ENCODE measurements at places on chromosomes 3 and 15.
A peak's percentile ranks its signal among the peaks of the same experiment; 100 is the strongest.

DNA sequence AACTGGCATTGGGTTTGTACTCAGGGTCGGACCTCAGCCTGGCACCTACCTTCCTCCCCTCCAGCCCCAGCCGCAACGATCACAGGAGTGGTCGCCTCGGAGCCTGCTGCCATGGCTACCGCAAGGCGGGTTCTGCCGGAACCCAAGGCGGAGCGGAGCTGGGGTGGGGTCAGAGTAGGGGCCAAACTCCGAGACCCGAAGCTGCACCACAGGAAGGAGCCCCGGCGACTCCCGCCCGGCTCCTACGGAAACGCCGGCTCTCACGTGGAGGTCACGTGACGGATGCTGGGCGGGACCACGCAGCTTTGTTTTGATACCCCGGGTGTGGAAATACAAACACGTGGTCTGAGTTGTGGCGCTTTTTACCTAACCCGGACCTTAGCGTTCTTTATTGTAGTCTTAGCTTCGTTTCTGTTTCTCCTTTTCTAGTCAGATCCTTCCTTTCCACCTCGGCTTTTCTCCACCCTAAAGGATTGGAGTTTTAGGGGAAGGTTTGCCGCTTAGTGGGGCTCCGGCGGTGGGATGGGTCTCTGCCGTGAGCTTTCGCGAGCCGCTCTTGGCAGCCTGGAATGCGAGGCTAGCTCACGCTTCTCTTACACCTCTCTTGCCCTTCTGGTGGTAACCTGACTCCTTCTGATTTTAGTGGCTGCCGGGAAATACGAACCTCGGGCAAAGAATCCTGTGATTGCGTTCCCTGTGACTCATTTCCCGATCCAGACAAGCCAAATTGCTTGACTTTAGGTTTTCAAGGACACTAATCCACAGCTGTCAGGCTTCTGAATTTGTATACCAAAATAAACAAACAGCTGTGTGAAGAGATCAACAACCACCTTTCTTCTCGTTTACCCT is at the start of gene HSPBAP1:
TSS of gene HSPBAP1 (minus strand) at position 264 of the 849 bp plus-strand sequence. CDS start at position 113, 151 bp downstream.
- peak; percentile 92 for DNase-seq

GRCh38 chr3:176807938-176808337 is 389.3 kb downstream of the TBL1XR1 start:
- DNase-seq: no peak

GRCh38 chr3:8442993-8443650 is 58.5 kb upstream of the LMCD1 start:
- no peak for DNase-seq

DNA sequence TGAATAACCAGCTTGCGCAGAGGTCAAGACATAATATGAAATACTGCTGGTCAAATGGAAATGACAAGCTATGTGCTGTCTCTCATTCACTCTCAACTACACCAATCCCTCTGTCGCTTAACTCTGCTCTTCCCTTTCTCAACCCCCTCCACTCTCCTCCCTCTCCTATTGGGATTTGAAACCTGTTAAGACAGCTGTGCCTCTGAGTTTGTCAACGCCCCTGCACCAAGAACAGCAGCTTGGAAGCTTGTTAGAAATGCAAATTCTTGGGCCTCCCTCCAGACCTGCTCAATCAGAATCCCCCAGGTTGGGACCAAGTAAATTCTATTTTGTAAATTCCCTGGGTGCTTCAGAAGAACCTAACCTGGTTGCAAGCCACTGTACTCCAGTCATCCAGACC is 149.7 kb upstream of the ATP2B2 start:
- DNase-seq: no peak

DNA sequence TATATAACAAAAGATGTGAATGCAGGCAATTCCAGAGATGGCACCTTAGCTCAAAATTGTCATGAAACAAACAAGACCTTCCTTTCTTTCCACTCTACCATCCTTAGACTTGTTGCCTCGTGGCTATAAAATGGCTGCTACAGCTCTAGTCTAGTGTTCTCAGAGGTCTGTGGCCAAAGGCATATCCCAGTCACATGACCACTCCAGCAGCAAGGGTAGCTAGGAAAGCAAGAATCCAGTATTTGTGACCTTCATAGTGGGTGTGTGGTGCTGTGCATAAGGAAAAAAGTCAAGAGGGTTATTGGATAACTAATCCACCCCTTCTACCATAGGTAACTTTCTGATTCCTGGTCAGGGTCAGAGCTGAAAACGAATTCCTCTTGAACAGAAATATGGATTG is 27.1 kb upstream of the LIPC start:
- no peak for DNase-seq

DNA sequence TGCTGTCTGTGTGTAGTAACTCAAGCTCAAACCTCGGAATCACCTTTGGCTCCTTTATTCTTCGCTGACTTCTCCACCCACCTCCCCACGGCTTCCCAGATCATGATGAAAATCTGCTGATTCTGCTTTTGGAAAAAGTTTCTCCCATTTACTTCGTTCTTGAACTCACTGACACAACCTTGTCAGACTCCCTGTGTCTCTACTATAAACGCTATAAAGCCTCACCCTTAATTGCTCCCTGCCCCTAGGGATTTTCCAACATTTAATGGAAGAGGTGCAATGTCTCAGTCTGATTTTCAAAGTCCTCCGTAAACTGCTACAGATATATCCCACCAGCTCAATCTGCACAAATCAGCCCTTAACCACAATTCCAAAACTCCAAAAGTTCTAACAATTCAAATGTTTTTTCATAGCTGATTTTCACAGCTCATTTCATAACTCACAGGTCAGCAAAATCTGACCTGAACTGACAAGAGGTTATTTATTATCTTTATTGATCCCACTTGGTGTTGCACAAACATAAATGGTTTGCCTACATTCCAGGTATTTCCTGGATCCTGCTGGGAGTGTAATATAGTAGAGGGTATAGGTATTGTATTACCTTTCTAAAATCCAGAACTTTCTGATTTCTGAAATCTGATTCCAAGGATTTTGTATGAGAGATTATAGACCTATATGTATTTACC is 129.4 kb downstream of the PLD1 start:
- no peak for DNase-seq

DNA sequence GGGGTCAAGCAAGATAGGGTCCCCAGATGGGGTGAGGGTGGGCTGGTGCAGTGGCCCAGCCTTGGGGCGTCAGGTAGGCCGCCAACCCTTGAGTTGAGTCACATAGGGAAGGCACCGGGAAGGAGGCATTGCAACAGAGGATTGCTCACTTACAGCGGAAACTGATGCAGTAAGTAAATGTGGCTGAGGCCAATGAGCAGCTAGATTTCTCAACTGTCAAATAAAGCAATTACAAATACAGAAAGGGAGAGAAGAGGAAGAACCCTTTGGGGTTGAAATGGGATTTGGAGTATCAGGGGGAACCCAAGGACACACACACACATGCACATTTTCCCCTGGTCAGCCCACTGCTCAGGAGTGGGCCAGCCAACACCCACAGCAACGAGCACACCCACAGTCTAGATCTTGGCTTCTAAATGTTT is 44.0 kb downstream of the CHSY1 start:
- peak; percentile 68 for DNase-seq

DNA sequence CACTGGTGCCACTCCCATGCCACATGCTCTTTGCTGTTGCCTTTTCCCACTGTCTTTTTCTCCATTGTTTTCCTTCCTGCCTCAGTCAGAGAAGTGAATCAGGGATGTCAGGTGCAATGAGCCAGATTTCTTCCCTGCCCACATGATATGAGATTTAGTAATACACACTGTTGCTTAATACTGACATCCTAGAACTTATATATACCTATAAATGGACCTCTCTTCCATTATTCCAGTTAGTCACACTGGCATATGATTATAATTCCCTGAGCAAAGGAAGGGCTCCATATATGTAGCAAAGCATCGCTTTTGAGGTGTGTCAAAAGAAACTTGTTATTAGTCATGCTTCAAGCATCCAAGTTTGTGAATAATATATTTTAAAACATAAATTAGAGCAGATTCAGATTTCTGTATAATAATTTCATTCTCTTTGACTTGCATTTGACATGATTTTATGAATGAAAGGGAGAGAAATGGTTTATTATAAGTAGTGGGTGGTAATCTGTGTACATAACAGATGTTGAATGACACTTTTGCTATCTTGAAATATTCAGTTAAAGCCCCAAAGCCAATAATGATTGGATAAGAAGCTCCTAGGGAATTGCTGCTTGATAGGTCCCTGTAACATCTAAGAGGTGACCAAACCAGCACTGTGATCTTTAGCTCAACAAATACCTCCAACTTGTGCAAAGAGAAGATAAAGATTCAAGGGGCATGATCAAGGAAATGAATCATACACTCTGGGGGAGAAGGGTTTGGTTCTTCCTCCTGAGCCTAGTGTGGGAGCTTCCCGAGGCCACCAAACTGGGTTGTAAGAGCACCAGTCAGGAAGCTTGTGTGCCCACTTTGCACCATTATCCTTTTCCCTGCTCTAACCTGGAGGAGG is 48.6 kb downstream of the CHST2 start:
- no peak for DNase-seq

DNA sequence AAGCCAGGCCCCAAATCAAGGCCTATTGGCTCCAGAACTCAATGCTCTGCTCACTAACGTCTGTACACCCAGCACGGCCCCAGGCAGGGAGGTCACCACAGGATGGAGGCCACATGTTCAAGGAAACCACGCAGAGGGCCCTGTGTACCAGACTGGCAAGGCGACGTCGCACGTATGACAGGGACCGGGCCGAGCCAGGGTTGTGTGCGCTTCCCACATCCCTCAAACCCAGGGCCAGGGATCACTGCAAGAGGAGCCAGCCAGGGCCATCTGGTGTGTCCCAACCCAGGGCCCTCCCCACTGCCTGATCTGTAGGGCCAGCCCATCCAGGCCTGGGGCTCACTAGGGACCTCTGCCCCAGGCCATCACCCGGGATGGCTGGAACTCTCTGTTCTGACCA is 62.0 kb downstream of the ZNF445 start:
- no peak for DNase-seq

DNA sequence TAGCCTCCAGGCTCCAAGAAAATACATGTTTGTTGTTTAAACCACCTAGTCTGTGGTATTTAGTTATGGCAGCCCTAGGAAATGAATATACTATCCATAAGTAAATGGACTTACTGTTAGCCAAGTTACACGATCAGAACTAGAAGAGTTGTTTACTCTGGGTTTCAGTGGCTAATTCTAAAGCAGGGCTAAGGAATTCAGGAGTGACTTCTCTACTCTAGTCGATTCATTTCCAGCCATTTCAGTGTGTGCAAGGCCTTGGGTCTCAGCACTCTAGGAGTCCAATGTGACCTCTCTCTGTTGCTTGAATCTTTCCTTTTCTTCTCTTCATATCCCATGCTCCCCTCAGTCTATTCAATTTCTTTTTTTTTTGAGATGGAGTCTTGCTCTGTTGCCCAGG is 66.7 kb downstream of the BHLHE40 start:
- DNase-seq: no peak

- no peak for DNase-seq
Measured at GRCh38 chr15:67280217-67280616, 25.6 kb downstream of the IQCH start.

DNA sequence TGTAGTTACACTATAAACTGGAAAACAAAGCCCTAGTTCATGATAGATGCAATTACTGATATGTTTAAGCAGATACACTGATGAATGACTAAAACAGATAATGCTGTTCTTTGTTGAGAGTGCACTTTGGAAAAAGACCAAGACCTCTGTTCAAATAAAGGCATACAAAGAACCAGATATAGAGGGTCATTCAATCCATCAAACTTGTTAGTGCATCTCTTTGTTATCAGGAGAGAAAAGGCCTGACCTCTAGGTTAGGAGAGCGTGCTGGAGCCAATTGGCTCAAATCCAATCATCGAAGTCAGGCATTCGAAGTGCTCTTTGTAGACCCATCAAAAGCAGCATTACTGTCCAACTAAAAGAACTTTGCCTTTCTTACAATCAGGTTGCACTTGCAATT is 124.2 kb downstream of the TFG start:
- DNase-seq: peak; percentile 91

DNA sequence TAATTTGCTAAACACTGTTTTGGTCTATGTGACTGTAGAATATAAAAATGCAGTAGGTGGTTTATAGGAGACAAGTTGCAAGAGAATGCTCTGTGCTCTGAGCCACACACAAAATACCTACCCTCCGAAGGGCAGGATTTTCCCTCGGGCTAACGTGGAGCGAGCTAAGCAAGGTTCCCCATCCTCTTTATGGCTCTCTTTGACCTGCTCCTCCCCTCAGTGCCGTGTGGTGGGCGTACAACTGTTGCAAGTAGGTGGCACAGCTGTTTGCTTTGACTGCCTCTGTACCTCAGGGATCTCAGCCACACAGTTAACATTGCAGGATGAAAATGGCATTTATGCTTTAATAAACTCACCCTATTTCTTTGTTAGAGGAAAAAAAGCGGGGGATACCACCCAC is 339.1 kb downstream of the SATB1 start:
- DNase-seq: no peak

- no peak for DNase-seq
Measured at GRCh38 chr3:115845986-115846385, 222.7 kb downstream of the GAP43 start.

DNA sequence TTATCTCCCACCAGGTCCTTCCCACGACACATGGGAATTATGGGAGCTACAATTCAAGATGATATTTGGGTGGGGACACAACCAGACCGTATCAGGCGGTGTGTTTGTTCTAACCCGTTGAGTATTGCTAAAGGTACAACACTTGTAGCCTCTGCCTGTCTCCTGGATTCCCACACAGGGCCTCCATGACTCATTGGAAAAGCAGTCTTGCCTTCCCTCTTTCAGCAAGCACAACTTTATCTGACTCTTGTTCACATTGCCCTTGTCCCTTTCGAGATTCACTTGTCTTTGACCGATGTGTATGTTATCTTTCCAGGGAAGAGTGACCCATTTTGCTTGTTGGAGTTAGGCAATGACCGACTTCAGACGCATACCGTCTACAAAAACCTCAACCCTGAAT is 152.3 kb downstream of the MCTP2 start:
- DNase-seq: no peak

DNA sequence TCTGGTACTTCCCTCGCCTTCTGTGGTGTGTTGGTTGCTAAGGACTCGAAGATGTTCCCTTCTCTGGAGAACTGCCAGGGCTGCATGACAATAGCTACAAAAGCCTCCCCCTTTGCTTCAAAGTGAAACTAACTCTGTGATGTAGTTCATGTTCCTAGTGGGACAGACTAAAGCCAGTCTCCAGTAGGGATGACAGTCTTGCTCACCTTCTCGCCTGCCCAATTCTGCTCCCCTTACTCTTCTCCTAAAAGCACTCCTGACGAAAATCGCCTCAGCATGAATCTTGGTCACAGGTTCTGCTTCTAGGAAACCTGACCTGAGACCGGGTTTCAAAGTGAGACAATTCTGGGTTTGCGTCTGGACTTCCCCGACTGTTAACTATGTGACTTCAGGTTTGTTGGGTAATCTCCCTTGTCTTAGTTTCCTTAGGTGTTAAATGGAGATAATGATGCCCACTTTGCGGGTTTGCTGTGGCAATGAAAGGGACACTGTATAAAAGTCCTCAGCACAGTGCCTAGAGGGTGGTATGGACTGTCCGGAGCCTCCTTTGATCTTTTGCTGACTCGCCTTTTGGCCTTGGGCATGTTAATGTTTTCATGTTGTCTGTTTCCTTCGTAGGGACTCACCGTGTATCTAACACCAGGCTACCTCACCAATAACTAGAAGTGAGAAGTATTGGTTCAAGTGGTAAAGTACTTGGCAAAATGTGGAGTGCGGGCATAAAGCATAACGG is 24.9 kb upstream of the THRB start:
- peak; percentile 53 for DNase-seq

All from pons (tissue), 1 donor.